GOT3 (cell line): ENCODE measurements at places on chromosomes 11 and 22.

DNA sequence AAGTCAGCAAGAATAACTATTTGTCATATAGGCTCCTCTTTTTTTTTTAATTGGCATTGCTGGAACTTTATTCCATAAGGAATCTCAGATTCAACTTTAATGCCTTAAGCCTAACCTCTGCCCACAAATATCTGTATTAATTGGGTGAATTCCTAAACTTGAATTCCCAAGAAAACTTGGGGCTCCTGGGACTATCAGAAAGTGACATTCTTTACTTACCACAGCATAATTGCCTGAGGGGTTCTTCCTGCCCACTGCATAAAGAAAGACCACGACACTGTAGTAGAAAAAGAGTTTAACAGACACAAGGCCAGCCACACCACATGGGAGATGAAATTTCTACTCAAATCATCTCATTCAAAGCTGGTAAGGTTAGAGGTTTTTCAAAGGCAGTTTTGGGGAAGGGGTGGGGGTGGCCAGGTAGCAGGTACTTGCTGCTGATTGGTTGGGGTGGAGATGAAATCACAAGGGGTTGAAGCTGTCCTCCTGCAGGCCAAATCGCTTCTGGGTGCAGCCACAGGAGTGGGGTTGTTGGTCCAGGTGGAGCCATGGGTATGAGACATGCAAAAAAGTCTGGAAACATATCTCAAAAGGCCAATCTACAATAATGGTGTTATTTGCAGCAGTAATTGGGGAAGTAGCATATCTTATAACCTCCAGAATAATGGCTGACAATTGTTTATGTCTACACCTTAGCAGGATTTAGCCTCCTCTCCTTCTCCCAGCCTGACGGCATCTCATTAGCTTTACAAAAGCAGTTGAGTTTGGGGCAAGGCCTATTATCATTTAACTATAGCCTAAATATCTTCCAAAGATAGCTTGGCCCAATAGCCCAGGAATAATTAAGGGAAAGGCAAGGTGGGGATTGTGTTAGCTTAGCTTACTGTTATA, 4.8 kb upstream of the NLRP10 start:
- DNase-seq, result no peak

DNA sequence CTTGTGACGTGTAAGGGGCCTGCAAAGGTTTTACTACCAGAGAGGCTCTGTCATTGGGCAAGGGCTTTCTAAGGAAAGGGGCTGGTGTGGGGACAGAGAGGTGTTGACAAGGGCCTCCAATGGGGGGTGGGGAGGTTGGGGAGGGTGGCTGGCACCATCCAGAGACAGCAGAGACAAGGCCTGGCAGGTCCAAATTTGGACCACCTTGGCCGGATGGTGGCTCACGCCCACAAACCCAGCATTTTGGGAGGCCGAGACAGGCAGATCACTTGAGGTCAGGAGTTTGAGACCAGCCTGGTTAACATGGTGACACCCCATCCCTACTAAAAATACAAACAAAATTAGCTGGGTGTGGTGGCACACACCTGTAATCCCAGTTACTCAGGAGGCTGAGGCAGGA, 2.2 kb upstream of the CHRM4 start:
- DNase-seq, result no peak

GRCh38 chr22:46079861-46080821, 70.2 kb upstream of the PPARA start:
- peak; percentile 87 for DNase-seq

- DNase-seq, result no peak
Measured at GRCh38 chr11:118928870-118929500, 3.3 kb upstream of the BCL9L start.

DNA sequence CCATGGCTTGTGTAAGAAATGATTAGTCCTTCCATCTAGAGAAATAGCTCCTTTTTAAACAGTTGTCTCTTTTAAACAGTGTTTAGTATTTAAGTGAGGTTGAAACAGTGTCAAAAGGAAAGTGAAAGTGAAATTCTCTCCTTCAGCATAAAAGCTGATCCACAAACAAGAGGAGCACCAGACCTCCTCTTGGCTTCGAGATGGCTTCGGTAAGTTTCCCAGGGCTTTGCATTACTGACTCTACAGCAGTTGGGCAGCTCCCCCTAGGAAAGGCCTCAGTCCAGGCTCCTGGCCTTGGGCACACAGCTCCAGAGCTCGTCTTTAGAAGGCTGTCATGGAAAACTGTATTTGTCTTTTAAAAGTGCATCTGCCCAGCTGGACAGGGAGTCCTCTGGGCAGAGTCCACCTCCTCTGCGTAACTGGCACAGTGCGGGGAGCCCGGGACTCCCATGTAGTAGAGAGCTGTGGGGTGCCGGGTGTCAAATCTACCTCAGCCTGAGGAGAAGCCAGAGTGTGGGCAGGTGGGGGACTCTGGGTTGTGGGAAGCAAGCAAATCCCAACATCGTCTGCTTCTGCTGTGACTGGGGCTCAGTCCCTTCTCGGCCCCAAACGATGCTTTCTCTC, at the start of gene PLAAT4:
Gene PLAAT4 (plus strand): TSS at position 140 of the 624 bp plus-strand sequence. CDS start 61 bp downstream, at position 201.
- no peak for DNase-seq

DNA sequence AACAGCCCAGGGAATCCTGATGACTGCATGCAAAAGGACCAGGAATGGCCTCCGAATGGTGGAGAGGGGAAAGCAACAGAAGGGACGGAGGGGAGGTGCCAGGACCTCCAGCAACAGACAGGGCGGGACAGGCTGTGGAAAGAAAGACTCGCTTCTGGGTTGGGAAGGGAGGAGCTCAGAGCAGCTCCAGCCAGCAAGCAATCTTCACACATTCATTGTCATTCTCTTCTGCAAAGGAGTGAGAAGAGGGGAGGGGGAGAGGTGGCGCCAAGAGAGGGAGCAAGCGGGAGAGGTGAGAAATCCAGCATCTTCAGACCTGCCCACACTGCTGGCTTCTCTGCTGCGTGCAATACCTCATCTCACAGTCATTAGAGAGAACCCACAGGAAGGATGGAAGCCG, 509.0 kb downstream of the BUD13 start:
- no peak for DNase-seq

GRCh38 chr11:16776711-16777612, 38.5 kb downstream of the C11orf58 start:
- DNase-seq, result no peak

GRCh38 chr11:65305501-65306268, 9.0 kb upstream of the CDC42EP2 start:
- no peak for DNase-seq

- DNase-seq, result peak; percentile 1
Measured at GRCh38 chr11:8192016-8192895, 23.4 kb upstream of the RIC3 start.

DNA sequence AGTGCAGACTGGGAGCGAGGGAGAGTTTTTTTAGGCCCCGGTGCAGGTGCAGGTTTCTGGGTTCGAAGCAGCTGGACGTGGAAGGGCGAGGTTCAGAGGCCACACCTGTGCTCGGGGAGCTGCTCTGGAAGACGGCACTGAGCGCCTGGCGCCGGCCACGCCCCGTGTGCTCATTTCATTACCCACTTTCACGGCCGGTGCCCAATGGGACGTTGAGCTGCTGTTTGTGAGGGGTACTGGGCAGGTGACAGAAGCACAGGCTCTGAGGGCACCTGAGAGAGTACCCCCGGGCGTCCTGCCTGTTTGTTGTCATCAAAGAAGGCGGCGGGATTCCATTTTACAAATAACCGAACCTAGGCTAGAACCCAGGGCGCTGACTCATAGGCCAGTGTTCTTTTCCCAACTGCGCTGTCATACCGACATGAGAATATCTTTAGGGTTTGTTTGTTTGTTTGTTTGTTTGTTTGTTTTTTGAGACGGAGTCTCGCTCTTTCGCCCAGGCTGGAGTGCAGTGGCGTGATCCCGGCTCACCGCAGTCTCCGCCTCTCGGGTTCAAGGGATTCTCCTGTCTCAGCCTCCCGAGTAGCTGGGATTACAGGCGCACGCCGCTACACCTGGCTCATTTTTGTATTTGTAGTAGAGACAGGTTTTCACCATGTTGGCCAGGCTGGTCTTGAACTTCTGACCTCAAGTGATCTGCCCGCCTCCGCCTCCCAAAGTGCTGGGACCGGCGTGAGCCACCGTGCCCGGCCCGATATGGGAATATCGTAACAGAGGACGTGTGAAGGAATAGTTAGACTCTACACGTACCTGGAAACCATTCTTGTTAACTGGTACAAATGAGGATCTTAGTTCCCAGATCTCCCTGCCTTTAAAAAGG, 16.6 kb upstream of the SPTBN2 start:
- DNase-seq, result no peak

DNA sequence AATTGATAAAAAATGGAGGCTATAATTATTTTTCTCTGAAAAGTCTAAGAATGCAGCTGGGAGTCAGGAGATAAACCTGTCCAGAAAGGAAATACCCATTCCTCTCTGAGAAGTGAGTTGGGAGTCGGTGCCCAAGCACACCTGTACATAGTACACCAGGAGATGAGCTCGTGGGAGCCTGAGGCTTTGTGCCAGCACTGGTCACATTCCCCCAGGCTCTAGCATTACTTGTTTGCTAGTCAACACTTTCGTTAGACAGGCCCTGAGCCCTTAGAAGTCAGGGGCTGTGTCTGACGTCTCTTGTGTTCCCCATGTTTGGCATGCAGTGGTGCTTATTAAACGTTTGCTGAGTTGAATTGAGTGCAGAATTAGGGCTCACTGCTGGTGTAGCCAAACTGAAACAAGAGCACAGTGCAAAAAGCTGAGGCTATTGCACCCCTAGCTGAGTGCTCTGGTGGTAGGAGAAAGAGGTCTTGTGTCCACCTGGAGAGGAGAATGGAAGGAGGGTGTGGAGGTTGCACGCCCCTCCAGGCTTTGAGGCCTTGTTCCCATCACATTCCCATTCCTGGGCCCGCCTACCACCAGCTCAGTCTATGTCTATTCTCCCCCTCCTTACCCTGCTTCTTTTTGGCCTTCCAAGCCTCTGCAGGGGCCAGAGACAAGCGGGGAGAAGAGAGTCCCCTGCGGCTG, 6.8 kb downstream of the ROBO4 start:
- DNase-seq, result no peak

DNA sequence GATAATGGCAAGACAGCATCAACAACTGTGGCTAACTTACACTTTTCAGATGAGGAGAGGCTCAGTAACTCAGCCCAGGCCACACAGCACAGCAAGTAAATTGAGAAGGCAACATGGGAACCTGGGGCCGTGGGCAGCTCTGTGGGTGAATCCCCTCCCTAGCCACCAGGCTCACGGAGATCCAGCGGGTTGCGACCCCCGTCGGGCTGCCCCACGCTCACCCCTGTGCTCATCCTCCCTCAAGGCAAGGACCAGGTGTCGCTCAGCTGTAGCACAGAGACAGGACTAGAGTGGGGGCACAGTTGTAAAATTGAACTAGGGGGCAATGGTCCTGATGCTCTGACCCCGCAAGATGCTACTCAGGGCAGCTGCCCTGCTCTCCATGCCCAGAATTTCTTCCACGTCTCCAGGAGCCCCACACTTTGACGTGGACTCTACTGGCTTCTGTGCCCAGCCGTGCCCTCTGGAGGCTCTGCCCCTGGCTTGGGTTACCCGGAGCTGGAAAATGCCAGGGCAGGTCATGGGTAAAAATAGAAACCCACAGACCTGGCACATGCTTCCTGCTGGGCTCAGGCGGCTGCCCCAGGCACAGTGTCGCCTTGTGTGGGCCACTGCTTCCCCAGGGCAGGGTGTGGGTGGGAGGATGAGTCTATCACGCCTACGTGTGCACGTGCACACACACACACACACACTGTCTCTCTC, 9.0 kb downstream of the TUBA8 start:
- DNase-seq, result no peak

- DNase-seq, result no peak
Measured at GRCh38 chr11:10076458-10077141, 217.4 kb downstream of the SBF2 start.

DNA sequence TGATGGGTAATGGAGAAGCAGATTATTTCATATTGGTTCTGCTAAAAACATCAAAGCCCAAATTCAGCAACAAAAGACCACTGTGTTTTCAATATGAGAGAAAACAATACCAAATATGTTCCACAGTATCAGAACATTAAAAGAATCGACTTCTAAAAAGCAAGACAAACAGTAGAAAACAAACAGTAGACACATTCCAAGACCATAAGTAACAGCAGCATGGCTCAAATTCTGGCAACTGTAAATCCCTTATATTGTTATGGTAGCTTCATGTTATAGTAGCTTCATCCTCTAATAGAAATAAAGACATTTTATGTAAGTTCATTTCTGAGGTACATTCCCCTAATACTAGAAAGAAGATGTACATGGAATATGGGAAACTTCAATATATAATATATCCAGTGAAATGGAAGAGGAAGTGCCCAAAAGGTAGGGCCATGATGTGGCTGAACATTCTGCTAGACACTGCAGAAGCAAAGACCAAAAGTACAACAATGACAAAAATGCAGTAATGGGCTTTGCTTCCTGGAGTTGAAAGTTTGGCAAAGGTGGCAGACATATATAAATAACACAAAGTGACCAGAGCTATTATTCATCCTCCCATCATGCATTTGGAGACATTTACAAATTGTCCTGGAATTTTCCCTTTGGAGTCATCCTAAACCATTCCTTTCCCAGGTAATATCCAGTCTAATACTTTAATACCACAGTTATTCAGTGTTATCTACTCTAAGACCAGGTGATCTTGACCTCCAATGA, 299.9 kb downstream of the DCDC1 start:
- DNase-seq, result no peak

GRCh38 chr22:20159076-20159475, 8.2 kb upstream of the CCDC188 start:
- DNase-seq, result no peak

DNA sequence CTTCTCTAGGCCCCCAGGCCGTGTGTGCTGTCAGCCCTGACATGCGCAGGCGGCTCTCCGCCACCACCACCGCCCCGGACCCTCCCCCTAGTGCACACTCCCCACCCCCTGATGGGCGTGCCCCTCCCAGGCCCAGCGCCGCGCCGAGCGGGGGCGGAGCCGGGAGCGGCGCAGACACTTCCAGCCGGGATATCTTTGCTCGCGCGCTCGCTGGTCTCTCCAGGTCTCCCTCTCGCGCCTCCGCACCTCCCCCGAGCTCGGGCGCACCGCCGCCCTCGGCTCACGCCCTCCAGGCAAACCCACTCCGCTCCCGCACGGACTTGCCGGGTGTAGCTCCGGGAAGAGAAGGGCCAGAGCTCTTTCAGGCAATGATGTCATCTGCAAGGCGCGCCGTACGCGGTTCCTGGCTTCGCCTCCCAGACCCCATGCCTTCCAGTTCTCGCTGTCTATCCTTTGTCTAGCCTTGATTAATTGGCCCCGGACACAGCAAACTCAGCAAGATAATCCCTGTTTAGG, at the start of gene SCN3B:
Gene SCN3B (minus strand): TSS at position 59 of the 516 bp plus-strand sequence. CDS start 823 bp downstream, outside the sequence.
- DNase-seq, result no peak
